ENCODE measurements at places on chromosomes 12 and 14.
A peak's percentile ranks its signal among the peaks of the same experiment; 100 is the strongest.

DNA sequence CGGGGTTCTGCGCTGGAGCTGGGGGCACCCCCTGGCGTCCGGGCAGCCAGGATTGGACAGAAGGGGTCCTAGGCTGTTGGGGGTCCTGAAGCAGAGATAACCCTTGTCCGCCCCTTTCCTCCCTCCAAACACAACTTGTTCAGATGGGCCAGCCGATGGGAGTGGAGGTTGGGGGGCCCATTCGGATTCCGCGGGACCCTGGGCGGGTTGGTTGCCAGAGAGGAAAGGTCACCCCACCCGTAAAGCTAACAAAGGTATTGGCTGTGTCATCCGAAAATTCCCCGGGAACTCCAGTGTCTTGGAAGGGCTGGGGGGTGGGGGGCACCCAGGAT, 1.3 kb downstream of the FAM222A start:
- DNase-seq: no peak

- DNase-seq: no peak
Measured at GRCh38 chr14:68569970-68570409, 222.9 kb downstream of the ZFP36L1 start.

DNA sequence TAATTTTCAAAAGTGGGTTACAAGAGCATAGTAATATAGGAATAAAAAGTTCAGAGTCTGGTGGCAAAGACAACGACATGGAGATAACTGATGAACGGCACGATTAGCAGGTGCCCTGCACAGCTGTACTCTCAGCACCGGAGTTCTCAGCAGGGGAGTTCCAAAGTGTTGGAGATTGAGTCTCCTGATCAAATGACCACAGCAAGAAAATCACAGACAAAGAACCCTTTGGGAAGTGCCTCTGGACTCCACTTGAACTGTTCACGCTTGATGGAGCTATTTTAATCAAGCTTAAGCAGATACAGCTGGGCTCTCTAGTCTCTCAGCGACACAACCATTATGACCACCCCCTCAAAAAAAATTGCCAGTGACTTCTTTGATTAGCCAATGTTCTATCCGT, 153.1 kb downstream of the ALG10B start:
- no peak for DNase-seq

GRCh38 chr12:18461758-18462157, 200.4 kb downstream of the PIK3C2G start:
- DNase-seq: no peak

GRCh38 chr14:68585690-68586089, 207.2 kb downstream of the ZFP36L1 start:
- no peak for DNase-seq

- no peak for DNase-seq
Measured at GRCh38 chr12:110355073-110355472, 48.4 kb downstream of the ANAPC7 start.

- DNase-seq: no peak
Measured at GRCh38 chr14:76502638-76503037, 126.7 kb downstream of the ESRRB start.

- DNase-seq: no peak
Measured at GRCh38 chr12:116133636-116134214, 143.8 kb downstream of the MED13L start.

GRCh38 chr12:12791756-12792369, 6.4 kb downstream of the APOLD1 start:
- DNase-seq: no peak

- no peak for DNase-seq
Measured at GRCh38 chr12:52608826-52609630, 7.8 kb upstream of the KRT72 start.

DNA sequence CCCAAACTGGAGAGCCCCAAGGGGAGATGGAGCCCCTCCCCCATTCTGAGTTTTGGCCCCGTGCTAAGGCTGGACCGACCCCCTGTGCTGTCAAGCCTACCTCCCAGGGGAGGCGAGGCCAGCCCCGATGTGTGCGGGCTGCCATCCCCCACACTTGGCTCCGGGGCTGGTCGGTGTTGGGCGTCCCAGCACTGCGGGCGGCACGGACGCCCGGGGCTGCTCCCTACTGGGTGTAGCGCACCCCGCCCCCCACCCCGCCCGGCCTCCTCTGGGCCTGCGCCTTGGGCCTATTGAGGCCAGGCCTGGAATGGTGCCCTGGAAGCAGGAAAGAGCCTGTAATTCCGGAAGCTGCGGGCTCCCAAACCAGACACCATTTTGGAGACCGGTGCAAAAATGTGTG, 2.6 kb downstream of the DCAF4 start:
- no peak for DNase-seq

DNA sequence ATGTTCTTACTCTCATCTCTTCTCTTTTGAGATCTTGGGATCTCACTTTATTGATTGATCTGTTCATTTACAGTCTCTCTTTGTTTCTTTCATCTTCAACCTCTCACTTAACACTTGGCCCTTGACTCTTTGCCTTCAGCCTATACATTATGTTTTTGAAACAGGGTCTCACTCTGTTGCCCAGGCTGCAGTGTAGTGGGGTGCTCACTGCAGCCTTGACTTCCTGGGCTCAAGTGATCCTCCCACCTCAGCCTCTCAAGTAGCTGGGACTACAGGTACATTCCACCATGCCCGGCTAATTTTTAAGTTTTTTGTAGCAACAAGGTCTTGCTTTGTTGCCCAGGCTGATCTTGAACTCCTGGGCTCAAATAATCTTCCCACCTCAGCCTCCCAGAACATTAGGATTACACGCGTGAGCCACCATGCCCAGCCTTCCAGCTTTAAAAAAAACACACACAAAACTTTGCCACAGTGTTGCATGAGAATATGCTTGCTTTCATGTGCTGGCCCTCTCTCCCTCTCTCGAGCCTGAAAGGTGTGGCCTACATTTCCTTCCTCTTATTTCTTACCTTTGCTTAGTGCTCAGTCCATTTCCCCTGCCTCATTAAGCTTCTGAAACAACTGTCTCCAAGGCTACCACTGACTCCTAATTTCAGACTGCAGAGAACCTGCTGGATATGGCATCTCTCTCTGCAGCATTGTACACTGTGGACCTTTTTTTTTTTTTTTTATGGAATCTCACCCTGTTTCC, 9.9 kb downstream of the DIP2B start:
- no peak for DNase-seq

DNA sequence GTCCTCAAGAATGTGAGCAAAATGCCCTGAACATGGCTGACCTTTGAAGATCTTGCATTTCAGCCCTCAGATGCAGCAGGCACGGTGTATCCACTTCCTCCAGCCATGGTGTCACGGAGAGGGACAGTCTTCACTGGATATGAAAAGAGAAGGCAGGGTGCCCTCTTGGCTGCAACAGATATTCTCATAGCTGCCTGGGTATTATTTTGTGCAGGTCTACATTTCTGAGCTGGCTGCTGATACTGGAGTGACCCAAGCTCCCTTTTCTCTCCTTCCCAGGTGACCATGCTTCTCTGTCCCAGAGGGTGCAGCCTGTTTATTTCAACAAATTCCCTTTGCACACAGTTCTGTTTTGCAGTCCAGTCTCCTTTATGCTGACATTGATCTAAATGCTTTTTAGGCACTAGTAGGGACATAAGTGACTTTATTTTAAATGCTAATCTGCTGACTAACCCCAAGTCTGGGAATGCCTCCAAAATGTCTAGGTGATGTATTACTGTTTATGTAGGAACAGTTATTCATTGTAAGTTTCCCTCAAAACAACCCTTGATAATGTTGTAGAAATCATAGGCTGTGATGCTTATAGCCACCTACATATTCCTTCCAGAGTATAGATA, 17.4 kb upstream of the PYGL start:
- no peak for DNase-seq

DNA sequence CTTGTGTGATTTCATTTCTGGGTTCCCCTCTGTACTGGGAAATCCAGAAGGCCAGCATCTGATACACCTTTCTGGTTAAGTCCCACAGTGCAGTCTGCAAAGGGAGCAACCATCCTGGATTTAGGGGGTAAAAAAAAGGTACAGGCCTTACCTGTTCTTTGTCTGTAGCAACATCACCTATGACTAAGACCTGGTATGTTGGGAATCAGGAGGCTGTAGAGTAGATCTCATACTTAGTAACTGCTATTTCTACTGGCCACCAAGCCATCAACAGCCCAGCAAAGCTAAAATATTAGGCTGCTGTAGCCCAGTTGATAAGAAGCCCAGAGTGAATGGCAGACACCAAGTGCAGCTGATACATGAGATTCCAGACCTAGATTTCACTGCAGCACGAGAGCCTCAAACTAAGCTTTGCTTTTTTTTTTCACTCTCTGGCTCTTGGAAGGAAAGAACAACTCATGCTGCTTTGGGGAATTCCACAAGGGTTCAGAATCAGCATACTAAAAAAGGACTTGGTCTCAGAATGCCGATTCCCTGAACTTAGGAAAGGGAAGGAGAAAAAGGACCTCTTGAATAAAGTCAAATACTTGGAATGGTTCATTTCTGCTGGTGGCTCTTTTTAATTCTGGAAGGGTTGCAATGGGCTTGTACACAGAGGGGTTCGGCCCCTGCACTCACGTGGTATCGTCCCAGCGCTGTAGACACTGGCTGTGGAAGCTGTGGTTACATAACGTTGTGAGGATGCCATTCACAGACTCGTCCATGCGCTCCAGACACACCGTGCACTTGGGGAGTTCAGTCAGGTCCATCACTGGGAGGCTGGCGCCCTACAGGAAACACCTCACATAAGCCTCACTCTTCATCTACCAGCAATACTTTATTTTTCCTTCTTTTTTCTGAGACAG, 20.5 kb downstream of the BRAP start:
- DNase-seq: no peak

GRCh38 chr14:89406361-89406760, 10.7 kb downstream of the FOXN3 start:
- no peak for DNase-seq

GRCh38 chr12:131674373-131674772, 36.5 kb upstream of the SFSWAP start:
- DNase-seq: no peak

- no peak for DNase-seq
Measured at GRCh38 chr12:59578254-59578653, 17.6 kb upstream of the SLC16A7 start.

DNA sequence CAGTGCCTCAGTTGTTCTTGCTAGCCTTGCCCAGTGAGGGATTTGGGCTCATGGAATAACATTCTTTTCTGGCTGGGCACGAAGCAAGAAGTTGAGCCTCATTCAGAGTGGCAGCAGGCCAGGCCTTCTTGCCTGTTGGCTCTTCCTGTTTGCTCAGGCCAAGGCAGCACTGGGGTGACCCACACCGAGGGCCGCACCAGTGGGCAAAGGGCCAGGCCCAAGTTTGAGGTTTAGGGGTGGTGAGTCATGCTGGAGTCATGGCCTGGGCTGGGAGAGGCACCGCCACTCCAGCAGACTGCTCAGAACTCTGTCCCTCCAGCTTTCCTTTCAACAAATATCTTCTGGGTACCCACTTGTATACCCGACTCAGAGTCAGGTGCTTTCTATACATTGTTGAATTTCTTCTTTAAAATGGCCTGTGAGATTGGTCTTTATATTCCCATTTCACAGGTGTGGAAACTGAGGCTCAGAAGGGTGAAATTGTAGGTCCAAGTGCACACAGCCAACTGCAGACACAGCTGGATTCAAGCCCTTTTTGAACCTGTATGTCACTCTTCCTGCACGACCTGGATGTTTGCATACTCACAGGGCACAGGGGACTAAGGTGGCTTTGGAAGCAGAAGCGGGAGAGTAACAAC, 279.4 kb downstream of the FOXN3 start:
- DNase-seq: peak; percentile 66

DNA sequence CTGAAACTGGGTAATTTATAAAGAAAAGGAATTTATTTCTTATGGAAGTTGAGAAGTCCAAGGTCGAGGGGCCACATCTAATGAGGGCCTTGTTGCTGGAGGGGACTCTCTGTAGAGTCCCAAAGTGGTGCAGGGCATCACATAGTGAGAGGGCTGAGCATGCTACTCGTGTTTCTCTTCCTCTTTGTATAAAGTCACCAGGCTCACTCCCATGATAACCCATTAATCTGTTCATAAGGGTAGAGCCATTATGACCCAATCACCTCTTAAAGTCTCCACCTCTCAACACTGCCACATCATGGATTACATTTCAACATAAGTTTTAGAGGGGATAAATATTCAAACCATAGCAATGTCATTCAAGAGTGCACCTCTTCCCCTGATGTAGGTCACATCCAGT, 79.1 kb upstream of the ATP2B1 start:
- DNase-seq: no peak

DNA sequence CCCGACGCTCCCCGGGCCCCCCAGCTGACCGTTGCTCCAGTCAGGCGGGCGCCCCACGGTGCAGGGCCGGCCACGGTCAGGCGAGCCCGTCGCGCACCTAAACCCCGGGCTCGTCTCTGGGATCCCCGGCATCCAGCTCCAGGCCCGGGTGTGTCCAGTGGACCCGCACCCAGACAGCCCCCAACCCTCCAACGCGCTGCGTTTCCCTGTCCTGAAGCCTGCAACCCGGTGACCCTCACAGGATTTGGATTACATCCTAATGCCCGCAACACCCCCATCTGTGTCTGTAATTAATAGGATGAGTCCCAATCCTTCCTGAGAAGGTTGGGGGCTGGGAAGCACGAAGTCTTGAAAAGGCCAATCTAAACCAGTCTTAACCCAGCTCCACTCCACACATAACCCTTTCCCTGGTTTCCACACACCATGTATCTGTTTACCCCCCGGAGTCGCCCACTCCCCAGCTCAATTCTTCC, 10.4 kb downstream of the CPNE6 start:
- DNase-seq: no peak

- no peak for DNase-seq
Measured at GRCh38 chr12:18462442-18462841, 201.1 kb downstream of the PIK3C2G start.

GRCh38 chr14:103453791-103454190, 68.6 kb downstream of the MARK3 start:
- no peak for DNase-seq

DNA sequence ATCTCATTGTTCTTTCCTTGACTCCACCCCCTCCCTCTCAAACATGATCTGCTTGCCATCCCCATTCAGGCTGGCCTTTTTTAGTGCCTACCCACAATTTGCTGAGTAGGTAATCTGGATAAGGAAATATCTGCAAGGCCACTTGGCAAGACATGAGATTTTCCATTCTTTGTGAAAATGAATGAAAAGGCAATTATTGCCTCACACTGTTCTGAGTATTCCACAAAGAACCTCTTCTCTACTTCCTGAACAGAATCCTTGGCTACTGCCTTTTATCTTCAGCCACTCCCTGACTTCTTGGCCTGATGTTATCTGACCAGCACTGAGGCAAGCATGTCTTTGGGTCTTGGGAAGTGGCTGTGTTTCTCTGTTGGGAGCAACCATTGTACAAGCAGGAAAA, 263.2 kb upstream of the ATP2B1 start:
- no peak for DNase-seq

DNA sequence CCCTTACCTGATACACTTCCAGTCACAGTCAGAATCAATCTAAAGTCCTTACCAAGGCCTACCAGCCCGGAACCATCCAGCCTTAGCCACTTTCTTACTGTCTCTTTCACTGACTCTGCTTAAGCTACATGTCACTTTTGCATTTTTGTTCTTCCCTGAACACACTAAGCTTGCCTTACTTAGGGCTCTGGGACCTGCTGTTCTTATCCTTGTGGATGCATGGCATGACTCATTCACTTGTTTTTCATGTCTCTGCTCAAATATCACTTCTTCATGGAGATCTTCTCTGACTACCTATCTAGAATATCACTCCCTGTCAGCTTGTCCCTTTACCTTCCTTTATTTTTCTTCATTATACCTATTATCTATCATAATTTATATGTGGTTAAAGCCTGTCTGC, 65.6 kb upstream of the ZDHHC17 start:
- no peak for DNase-seq

- no peak for DNase-seq
Measured at GRCh38 chr12:48947727-48948126, 9.6 kb downstream of the ARF3 start.

Measured in Right ventricle myocardium superior (tissue), 1 donor.